Hepatocyte (in vitro differentiated cells): ENCODE measurements at places on chromosomes 16 and 17.

GRCh38 chr16:71537643-71538042 lies 11.4 kb downstream of the CHST4 start:
- DNase-seq, result peak; percentile 73

GRCh38 chr17:43822570-43823190 lies 10.3 kb downstream of the MPP3 start:
- no peak for DNase-seq

GRCh38 chr17:6913608-6914443 lies 82.0 kb upstream of the ALOX12 start:
- peak; percentile 59 for DNase-seq

DNA sequence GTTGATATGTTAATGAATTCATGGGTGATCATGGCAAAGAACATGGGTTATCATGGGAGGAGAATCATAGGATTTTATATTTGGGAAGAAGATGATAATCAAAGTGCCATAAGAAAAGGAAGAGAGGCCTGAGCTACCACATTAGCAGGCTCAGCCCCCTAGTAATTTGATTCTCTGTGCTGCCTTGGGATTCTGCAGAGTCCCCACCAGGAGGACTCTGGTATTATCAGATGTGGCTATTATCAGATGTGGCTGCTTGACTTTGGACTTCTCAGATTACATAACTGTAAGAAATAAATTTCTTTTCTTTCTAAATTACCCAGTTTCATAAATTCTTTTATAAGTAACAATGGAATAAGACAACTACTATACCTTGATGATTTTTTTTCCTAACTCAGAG lies 137.6 kb downstream of the ITFG1 start:
- no peak for DNase-seq

DNA sequence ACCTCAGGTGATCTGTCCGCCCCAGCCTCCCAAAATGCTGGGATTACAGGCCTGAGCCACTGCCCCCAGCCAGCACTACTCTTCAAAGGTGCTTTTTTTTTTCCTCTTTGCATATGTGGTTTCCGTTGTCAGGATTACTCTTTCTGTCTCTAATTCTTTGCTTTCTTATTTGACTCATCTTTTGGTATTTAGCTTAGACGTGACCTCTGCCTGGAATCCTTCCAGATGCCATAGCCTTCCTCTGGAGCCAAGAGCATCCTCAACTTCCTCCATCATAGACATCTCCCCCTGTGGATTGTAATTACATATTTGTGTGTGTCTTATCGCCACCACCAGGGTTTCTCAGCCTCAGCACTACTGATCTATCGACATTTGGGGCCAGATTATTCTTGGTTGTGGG lies 84.4 kb upstream of the XYLT1 start:
- DNase-seq, result no peak

DNA sequence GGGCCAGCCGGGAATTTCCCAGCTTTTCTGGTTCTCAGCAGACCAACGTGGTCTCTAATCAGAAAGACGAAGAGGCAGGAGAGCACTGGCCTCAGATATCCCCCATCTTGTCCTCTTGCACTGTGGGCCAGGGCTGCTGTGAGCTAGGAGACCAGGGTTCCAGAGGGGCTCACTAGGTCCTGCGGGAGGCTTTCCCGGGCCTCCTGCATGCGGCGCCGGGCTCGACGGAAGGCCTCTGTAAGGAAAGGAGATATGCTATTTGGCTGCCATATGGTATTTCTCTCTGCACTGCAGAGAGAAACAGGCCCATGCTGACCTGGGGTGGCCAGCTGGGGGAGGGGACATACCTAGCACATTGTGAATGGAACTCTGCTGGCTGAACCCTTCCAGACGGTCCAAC lies 13.1 kb downstream of the MKS1 start:
- DNase-seq, result no peak

GRCh38 chr16:53576904-53577303 lies 73.9 kb upstream of the AKTIP start:
- DNase-seq, result no peak

DNA sequence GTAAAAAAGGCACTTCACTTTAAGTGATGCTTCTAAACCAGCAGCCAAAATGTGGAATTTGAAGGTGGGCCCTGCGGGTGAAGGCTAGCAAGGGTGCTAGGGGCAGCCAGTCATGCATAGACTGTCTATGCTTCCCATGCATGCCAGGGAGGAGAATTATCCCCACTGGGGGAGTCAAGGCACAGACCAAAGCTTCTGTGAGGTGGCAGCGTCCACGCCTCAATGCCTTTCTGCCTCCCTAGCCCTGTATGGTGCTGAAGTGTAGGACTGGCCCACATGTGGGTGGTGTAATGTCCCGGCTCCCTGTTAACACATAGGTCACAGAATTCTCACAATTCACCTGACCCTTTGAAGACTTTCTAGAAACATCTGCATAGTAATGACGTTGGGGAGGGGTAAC lies 1.9 kb downstream of the HS3ST2 start:
- DNase-seq, result no peak

DNA sequence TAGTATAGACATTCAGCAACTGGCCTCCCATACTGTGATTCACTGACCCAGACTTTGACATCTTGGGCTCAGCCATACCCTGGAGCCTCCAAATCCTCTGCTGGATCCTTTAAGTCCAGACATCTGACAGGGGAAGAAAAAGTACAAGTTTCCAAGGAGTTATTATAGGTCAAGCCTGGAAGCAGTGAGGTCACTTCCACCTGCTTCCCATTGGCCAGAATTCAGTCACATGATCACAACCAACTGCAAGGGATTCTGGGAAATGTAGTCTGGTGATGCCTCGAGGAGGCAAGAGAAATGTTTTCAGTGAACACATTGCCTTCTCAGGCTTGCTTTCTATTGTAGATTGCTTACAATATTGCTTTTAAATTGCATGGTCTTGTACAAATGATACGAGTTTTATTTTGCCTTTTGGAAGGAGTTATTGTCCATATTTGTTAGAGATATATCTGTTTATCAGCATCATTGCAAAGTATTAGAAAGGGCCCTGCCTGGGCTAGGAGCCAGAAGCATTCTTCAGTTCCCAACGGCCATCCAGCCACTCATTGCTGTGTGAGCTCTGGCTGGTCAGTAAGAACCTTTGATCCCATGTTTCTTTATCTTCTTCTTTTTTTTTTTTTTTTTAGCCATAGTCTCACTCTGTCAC lies 696.9 kb downstream of the WWOX start:
- DNase-seq, result peak; percentile 77

- DNase-seq, result peak; percentile 65
Observed at GRCh38 chr16:73204359-73205152, 156.6 kb upstream of the ZFHX3 start.

DNA sequence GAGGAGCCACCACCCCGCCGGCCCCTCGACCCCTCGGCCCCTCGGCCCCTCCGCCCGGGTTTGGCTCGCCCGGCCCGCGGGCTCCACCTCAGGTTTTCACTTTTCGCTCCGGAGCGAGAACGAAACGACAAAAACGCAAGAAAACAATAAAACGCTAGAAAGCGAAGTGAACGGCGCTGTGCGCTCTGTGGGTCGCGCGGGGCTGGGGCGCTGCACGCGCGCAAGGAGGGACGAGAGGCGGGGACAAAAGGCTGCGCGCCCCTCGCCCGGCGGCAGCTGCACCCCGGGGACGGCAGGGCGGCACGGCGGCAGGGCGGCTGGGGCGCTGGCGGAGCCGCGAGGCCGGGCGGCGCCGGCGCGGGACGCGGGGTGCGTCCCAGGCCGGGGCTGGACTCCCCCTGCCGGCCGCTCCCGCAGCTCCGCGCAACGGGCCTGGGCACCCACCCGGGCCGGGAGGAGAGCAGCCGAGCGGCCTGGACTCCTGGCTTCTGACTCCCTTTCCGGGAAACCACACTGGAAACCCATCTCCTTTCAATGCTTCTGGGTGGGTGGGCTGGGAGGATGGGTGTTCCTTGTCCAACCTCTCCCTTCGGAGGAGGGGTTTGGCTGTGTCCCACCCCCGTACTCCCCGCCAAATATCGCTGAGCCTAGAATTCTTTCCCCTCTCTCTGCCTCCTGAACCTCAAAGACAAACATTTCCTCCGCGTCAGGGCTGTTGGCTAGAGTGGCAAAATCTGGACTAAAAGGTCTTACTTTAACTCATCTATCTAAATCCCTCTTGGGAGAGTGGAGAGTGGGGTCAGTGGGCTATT lies 9.9 kb downstream of the TBX2 start:
- peak; percentile 91 for DNase-seq

GRCh38 chr17:73401911-73402310 lies 90.1 kb upstream of the CDC42EP4 start:
- no peak for DNase-seq
